NCI-H1092 (cell line): ENCODE measurements at places on chromosomes 7 and 10.

GRCh38 chr10:122421742-122422141 lies 32.7 kb upstream of the ARMS2 start:
- DNase-seq = no peak

- no peak for DNase-seq
Measured at GRCh38 chr10:89404104-89405047, 10.0 kb upstream of the IFIT5 start.

- no peak for DNase-seq
Measured at GRCh38 chr10:7409045-7409731, 1.6 kb downstream of the SFMBT2 start.

GRCh38 chr10:125783408-125783807 lies 7.8 kb upstream of the MMP21 start:
- DNase-seq = no peak

GRCh38 chr10:103711351-103711994 lies 143.9 kb downstream of the SH3PXD2A start:
- DNase-seq = no peak

DNA sequence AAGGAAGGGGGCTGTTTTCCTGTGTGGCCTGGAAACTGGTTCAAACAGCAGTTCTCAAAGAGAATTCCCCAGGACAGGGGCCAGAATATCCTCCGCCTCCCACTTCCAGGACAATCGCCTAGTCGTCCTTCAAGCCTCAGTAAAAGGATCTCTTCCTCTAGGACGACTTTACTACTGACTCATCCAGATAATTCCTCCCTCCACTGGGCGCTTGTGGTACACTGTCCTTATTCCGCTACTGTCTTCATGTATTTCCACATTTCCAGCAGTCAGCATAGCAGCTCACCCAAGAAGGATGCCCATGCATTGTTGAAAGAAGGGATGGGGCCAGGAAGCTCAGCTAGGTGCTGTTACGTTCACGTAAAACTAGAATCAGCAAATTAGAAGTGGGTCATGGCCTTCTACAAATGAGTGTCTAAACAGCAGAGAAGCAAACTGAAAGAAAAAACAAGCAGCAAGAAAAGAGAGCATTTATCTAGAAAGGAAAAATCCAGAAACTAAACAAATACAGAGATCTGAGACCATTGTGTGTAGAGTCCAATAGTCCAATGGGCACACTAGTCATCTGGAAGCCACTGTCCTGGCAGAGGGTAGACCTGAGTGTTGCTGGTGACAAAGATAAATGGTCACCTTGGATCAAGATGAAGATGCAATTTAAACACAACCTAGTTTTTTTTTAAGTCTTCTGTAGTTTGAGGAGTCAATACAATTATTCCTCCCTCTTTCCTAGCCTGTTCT lies 26.3 kb downstream of the CLRN3 start:
- DNase-seq = no peak

DNA sequence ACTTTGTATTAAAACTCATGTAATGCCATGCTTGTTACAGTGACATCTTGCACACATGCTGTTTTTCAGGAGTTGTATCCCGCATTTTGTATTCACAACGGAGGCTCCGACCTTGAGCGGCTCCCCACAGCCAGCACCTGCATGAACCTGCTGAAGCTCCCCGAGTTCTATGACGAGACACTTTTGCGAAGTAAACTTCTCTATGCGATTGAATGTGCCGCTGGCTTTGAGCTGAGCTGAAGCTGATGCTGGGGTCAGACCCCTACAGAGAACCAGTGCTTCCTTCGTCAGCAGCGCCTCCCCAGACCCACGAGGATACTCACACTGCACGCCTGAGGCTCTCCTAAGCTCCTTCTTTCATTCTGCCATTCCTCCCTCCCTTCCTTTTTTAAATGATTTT lies 69.3 kb upstream of the DNAJB6 start:
- DNase-seq = no peak

- DNase-seq = no peak
Measured at GRCh38 chr7:130481898-130482297, 10.0 kb upstream of the MEST start.

GRCh38 chr7:29684787-29685650 lies 121.3 kb upstream of the WIPF3 start:
- peak; percentile 65 for DNase-seq

DNA sequence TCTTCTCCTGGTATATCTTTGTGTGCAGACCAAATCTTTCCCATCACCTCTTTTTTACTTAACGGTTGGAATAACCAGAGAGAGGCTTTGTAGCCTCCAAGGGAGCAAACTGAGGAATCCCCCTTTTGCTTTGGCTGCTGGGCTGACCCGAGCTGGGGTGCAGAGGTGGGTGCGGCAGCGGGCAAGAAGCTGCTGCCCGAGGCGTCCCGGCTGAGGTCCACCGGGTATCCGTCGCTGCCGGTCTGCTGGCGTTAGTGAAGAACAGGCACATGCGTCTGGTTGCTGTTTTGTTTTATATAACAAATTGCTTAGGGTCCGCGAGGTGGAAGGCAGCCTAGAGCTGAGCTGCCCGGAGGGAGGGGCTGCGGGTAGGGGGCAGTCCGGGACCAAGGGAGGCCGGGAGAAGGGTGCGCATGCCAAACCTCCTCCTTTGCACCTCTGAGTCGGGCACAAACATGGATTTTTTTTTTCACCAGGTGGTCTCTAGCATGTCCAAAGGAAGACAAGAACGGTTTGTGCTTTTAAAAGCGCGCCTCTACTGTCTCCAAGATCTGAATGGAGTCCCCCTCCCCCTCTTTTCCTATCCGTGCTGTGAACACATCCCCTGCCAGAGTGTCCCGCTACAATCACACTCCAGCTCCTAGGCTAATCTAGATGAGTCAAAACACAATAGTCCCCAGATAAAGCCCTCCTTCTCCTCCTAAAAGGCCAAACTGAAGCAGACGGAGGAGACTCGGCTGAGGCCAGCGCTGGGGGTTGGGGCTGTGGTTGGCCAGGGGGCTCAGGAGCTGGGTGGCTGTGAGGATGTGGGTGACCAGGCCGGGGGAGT lies 6.8 kb upstream of the GATA3 start:
- DNase-seq = no peak

DNA sequence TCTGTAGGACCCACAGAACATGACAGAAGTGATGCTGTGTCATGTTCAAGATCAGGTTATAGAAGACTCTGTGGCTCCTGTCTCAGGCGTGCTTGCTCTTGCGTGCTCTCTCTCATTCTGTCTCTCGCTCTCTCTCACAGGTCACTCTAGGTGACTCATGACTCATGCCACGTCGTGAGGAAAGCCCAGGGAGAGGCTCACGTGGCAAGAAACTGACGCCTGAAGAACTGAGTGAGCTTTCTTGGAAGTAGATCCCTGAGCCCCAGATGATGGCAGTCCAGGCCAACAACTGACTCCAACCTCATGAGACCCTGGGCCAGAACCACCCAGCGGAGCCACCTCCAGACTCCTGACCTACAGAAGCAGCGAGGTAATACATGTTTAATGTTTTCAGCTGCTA lies 103.3 kb downstream of the DNMBP start:
- no peak for DNase-seq

- DNase-seq = peak; percentile 27
Measured at GRCh38 chr10:103481974-103482531, 3.0 kb upstream of the CALHM3 start.

DNA sequence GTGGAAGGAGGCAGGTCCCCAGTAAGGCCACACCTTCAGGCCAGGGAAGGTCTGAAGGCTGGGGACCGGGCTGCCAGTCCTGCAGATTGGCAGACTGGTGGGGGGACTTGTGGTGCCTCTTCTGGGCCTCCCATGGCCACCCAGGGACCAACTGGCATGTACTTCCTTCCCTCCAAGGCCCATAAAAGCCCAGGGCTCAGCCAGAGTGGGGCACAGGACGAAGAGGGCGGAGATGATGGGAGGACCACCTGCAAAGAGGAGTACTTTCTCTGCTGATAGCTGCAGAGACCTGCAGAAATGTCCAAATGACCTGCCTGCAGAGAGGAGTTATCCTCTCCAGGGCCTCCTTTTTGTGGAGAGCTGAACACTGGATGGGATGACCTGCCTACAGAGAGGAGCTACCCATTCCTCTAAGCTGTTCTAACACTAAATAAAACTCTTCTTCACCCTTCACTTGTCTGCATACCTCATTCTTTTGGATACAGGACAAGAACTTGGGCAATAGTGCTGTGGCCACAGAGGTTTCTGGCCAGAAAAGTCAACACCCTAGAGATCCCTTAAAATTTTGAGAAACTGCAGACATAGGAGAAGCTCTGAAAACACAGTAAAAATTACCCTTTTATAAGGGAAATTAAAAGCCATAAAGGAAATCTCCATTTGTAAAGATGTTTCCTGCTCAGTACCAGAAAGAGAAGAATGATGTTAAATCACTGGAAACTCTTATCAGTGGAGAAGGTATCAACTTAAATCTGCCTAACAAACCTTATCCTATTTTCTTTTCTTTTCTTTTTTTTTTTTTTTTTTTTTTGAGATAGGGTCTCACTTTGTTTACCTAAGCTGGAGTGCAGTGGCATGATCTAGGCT lies 20.7 kb upstream of the PRF1 start:
- DNase-seq = no peak

DNA sequence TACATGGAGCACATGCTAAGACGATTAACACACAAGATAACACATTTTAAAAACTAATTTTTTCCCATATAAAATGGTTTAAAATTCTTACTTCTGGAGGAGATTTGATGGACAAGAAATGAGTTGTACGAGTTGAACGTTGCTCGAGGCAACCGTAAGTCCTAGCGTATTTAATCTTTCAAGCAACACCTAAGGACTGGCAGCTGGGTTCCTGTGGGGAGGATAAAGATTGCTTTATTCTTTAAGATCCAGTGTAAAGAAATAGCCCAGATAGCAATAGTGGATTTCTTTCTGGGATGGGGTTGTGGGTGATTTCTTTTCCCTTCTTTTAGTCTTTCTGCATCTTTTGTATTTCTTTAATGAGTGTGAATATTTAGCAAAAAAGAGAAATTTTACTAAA lies 9.8 kb downstream of the TBXAS1 start:
- no peak for DNase-seq

DNA sequence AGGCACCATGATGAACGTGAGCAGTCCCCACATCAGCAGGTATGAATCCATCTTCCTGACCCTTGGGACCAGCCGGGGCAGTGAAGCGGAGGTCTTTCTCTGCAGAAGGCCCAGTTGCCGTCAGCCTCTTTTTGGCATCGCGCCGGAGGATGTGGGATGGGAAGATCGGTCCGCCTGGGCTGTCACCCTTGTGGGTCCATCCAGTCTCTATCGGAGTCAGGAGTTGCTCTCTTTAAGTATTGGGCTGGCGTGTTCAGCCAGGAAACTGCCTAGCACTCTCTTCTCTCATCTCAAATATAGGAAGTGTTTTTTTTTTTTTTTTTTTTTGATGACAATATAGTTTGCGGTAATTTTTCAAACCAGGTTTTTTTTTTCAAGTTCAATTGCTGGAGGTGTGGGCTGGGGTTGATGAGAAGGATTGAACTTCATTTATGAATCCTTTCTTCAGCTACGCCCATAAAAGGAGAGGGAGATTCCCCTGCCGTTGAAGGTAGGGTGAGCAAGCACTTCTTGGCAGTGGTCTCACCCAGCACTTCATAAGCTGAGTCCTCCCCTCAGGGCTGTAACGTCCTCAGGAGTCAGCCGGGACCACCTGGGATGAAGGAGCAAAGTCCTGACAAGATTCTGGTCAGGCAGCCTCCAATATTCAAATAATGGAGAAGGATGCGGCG lies at the start of gene IL2RA:
IL2RA (minus strand) TSS at position 267 of the 671 bp plus-strand sequence; CDS start at position 51, 216 bp downstream.
- DNase-seq = no peak

DNA sequence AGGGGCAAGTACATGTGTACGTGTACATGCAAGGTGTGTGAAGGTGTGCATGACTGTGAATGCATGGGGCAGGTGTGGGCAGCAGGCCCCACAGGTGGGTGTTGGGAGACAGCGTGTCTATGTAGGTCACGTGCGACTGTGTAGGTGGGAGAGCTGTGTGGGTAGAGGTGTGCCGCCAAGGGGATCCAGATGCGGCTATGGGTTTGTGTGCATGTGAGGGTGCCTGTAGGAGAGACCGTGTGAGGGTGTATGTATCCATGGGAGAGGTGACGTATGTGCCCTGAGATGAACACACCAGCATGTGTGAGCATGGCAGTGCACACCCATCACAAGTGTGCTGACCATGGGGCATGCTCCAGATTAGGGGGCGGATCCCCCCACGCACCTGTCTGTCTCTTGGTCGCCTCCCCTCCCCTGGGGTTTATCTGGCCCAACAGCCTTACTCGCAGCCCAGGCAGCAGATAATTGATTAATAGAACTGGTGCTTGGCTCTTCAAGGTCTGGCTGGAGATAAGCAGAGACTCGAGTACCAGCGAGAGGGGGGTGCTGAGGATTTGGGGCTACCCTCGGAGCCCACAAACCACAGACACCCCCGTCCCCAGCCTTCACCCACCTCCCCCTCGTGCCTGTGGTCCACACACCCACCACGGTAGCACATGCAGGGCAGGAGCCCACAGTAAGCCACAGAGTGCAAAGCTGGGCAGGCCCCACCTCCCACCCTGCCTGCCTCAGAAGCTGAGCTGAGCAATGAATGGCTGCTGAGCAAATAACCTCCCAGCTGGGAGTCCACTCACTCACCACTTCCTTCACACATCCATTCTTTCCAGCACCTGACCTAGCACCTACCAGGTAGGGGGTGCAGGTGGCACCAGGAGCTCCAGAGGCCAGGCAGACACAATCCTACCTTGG lies 41.4 kb upstream of the ZMIZ1 start:
- peak; percentile 1 for DNase-seq

DNA sequence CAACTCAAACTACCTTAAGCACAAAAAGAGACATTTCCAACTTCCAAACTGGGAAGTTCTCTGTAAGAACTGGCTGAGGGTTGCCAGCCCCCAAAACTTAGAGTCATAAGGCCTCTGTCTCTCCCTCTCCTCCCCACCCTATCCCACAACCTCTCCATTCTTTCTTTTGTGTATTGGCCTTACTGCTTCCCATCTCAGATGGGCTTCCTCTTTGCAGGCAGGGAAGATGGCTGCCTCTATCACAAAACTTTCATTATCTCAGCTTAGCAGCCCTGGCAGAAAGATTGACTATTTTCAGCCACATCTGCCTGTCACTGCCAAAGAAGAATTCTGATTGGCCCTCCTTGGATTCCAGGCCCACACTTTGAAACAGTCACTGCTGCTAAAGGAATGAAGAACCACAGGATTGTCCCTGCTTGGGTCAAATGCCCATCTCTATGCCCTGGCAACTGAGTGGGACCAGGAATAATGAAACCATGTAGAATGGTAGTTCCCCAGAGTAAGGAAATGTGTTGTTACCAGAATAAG lies 58.0 kb upstream of the PRKAR2B start:
- no peak for DNase-seq
